ENCODE measurements at places on chromosomes 3 and 15. TPM values are rescaled to one million over a fixed set of nuclear protein-coding genes. Genes with fewer than 3 reads are reported as not detected.

DNA sequence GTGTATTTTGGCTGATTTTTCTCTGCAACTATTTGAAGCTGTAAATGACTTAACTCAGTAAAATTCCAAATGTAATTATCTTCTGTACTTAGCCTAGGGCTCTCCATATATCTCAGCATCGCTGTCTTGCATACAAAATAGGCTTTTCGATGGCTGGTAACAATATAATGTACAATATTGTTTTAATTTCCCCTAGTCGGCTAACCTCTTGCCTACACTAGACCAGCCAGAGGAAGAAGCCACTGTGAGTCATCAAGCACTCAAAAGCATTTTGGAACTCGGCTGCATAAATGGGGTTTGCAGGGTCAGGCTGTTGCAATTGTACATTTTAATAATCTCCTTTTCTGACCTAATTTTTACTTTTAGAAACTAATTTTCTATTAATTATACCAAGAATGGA lies 583.8 kb downstream of the FOXP1 start:
- DNase-seq: no peak

- no peak for DNase-seq
These were observed 26.4 kb upstream of the SLC30A4 start for GRCh38 chr15:45548753-45549520.

DNA sequence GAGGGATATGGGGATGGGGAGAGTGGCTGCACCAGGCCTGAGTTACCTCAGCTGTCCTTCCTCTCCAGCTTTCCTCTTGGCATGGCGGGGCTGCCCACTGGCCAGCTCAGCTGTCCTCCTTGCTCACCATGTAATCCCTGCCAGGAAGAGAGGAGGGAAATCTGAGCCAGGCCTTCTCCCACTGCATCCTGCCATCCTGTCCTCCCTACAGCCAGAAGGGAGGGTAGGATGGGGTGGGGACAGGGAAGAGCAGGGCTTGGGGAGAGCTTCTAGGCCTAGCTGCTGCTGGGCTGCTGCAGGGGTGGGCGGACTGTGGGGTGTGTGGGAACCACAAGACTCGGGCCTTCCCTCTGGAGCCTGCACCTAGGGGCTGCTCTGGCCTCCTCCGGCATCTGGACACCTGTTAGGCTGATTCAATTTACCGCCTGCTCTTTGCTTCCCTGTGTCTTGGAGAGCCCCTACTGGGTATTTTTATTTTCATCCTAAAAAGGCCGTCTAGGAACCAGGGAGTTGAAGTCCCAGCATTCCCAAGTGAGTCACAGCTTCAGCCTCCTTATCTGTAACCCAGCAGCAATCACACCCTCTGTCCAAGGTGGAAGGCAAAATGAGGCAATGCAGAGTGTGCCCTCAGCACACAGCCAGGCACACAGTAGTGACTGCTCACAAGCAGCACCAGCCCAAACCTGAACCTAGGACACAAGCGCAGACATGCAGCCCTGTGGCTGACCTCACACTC lies 13.1 kb upstream of the KY start:
- DNase-seq: no peak

- no peak for DNase-seq
These were observed 792.1 kb upstream of the LMCD1 start for GRCh38 chr3:7709376-7710082.

DNA sequence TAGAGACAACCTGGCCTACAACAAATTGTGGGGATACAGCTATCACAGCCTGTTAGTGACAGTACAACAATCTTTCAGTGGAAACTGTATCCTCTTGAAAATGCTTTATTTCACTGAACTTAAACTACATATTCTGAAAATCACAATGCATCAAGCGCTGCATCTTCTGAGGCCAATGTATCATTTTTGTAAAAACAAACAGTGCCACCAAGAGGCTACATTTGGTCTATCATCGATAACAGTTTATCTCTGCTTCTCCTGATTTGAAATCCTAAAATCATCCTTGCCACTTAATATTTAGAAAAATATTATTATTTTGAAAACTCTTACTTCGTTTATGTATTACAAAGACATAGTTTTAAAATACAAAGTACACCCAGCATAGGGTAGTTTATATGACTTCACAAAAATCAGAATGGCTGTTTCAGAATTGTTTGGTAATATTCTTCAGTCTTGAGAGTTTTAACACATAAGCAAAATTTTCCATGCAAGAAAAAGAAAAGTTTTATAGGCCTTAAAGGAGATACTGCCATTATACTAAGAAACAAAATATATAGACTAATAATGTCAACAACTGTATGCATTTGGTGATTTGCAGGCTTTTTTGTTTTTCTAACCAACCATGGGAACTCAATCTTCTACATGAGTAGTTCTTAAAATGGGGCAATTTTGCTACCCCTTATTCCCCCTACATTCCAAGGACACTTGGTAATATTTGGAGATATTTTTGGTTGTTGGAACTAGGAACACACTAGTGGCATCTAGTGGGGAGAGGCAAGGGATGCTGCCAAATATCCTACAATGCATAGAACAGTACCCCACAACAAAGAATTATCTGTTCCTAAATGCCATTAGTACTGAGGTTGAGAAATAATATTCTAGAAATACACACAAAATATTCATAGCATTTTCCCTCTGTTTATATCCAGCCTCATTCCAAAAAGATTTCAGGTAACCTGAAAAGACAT lies 42.3 kb downstream of the WDR72 start:
- no peak for DNase-seq

GRCh38 chr3:189188466-189188865 lies 16.7 kb downstream of the TPRG1 start:
- DNase-seq: no peak

DNA sequence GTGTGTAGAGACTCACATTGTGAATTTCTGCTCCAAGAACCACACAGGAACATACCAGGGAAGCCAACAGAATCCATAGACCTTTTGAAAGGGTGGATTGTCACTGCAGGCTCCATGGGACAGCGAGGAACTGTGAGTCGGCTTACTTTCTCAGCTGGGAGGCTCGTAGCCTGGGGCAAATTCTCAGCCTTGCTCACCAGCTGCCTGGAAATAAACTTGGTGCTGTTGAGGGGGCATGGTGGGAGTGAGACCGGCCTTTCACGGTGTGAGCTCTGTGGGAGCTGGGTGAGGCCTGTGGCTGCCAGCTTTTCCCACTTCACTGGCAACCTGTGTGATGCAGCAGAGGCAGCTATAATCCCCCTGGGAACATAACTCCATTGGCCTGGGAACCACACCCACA lies 146.6 kb upstream of the P2RY1 start:
- DNase-seq: no peak

Gene ASTE1
- 5.5 TPM for total RNA-seq

Data from endothelial cell (in vitro differentiated cells).